ENCODE measurements at places on chromosomes 6 and 20.

- no peak for DNase-seq
Measured at GRCh38 chr20:36501367-36502006, 39.8 kb upstream of the MYL9 start.

GRCh38 chr20:8948442-8949020 is 120.4 kb upstream of the PLCB4 start:
- DNase-seq: no peak

DNA sequence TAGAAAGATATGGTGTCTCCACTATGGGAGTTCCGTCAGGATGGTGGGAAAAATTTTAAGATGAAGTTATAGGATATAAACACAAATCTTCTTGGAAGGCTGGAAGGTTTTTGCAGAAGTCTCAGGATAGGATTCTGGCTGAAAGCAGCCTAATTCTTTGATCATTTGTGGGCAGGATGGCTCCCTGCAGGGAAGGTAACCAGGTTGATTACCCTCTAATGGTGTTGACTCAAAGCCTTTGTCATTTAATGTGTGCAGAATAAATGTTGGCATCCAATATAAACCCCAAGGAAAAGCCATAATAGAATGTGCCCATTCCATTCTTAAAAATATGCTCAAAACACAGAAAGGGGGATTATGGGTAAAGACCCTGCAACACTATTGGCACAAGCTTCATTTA is 204.3 kb downstream of the EPM2A start:
- DNase-seq: no peak

GRCh38 chr6:142162780-142163179 is 15.7 kb downstream of the VTA1 start:
- DNase-seq: no peak

DNA sequence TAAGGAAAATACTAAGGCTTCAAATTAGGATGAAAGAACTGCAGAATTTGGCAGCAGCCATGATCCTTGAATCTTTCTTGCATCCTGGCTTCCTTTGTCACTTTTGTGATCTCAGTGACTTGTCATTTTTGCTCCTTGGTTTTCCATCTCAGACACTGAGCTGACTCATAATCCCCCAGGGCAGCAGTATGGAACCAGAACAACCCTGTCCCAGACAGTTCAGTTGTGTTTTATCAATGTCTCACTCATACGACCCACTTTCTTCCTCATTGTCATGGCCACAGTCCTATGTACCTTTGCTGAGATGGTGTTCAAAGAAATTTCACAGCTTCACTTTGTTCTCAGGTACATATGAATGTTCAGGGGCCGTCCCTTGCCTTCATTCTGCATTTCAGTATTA is 488.5 kb upstream of the BTBD3 start:
- DNase-seq: no peak

DNA sequence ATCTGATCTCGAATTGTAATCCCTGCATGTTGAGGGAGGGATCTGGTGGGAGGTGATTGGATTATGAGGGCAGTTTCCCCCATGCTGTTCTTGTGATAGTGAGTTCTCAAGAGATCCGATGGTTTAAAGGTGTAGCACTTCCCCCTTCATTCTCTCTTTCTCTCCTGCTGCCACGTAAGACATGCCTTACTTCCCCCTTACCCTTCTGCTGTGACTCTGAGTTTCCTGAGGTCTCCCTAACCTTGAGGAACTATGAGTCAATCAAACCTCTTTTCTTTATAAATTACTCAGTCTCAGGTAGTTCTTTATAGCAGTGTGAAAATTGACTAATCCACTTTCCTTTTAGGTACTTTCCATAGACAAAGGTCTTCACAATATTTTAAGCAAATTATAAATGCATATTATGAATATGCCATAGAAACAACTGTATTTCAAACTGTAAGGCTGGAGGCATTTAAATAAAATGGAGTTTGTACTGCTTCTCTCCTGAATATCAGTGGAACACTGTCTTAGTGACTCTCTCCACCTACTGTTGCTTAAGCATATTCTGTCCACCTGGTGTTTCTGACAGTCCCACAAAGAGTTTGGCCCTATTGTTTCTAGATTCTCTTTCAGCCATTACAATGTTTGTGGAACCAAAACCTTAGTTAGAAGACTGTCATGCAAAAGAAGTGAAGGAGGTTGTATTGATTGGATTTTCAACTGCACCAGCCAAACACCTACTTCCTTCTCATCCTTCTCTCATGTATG is 24.3 kb upstream of the IL17A start:
- DNase-seq: no peak

DNA sequence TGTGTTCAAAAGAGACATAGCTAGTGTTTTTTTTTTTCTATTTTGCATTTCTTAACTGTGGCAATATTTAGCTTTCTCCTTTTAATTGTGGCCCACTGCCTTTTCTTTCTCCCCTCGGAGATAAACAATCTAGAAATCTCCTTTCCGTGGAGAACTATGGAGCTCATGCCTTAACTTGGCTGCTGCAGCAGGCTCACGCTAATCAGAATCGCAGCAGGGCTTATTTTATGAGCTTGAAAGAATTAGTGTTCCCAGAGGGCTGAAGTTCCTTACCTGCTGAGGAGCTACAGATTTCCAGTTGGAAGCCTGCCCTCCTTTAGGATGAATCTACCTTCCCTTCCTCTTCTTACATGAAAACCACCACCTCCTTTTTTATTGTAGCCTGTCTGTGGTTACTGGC is 35.6 kb downstream of the CTNNBL1 start:
- no peak for DNase-seq

GRCh38 chr6:42702200-42702599 is 20.2 kb downstream of the PRPH2 start:
- DNase-seq: no peak

DNA sequence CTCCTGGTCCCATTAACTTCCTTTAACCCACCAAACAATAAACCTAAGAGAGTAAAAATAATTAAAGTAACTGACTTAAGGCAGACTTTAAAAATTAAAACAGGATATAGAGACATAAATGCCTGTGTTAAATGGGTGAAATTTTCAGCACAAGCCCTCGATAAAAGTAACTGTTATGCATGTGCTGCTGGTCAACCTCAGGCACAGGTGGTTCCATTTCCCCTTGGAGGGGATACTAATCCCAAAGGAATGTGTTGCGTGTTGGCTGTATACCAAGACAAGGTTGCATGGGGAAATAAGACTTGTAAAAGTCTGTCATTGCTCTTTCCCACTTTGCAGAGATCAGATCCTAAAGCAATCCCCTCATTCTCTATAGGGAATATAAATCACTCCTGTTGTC is 25.8 kb downstream of the HLA-A start:
- no peak for DNase-seq

DNA sequence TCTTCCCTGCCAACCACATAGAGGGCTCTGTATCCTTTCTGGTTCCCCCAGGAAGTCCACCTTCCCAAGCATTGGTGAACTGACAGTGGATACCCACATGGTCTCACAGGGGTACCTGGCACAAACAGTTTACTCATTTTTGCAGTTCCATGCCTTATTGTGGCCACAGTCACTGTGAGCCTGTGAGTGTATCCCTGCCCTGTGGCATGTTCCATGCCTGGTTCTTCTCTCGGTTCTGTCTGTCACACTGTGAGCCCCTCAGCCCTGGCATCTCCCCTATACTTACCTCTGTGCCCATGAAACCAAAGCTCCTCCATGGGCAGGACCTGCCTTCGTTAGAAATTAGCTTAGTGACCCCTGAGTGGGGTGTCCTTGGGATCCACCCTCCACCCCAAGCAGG is 107.8 kb downstream of the TOX2 start:
- no peak for DNase-seq

DNA sequence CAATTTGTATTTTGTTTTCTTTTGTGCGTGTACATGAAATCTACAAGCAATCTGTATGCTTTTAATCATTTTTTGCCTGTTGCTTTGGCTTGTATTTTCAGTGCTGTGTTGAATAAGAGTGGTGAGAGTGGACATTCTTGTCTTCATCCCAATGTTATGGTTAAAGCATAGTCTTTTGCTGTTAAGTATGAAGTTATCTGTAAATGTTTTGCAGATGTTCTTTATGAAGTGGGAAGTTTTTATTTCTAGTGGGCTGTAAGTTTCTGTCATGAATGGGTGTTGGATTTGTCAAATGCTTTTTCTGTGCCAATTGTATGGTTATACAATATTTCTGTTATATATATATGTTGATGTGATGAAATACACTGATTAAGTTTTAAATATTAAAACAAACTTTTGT is 24.2 kb downstream of the ZKSCAN3 start:
- DNase-seq: no peak

DNA sequence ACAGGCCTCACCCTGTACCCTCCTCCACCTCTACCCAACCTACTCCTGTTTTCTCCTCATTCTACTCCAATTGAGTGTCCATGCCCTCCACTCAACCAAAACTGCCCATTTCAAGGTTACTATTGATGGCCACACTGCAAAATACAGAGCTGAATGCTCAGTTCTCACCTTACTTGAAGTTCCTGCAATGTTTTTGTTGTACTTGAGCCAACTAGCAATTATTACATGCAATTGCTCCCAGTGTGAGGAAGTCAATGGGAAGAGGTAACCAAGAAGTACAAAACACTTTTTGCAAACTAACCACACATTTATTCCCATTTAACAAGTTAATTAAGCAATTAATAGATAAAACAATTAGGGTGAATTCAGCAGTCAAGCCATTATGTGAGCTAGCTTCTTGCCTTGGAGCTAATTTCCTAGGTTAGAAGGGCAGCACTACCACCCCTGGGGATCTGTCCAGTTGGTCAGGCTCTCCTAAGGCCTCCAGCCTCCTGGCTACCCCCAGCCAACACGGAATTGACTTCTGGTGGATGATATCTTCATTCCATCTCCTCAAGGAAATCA is 52.4 kb upstream of the GGTLC1 start:
- DNase-seq: no peak

DNA sequence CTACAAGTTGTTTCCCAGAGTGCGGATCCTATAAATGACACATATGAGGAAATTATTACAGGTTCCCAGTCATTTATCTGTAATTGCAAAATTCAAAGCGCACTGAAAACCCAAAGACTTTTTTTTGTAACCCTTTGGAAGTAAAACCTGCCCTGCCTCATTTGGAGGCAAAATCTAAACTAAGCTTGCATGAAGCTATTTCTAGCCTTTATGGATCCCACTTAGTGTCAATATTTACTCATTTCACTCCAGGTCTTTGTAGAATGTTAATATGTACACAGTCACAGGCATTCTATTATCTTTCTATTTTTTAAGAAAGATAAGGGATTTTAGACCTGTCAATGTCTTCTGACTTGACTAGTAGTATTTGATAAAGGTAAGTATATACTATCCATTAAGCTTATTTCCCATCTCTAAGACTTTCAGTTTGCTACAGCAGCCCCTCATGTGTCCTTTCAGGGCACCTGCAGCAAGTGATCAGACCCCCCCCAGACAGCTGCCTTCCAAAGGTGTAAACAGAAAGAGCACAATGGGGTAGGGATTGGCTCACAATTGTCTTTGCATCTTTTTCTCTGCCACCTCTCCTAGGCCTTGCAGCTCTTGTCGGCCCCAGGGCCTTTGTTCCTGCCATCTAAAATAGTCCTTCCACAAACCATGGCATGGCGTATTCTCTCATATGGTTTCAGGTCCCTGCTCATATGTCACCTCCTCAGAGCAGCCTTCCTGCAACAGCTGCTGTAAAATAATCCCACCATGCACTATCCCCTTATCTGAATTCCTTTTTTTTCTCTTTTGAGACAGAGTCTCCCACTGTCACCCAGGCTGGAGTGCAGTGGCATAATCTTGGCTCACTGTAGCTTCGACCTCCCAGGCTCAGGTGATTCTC is 1.3 kb upstream of the REPS1 start:
- DNase-seq: no peak
